ENCODE measurements at places on chromosomes 6 and 20.
A peak's percentile ranks its signal among the peaks of the same experiment; 100 is the strongest.

- no peak for DNase-seq
Observed at GRCh38 chr20:3084283-3084985, at the start of gene AVP. Gene AVP, minus strand, starts transcription at chr20:3084724. Its CDS starts 50 bp downstream, at chr20:3084674.

DNA sequence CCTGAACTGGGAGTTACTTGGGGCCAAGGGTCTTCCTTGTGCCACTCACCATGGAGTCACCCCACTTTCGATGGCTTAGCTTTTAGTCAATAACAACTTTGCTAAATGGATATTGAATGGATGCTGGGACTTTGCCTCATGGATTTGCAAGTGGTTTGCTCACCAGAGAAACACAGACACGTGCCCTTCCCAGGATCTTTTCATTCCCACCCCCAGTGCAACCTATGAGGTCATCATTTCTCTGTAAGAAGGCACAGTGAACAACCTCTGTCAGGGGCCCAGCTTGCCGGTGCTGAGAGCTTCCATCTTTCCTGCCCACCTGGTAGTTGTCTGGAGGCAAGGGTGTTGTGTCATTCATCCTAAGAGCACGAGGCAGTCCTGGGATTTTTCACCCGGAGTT, 256.8 kb upstream of the PMEPA1 start:
- DNase-seq: no peak

DNA sequence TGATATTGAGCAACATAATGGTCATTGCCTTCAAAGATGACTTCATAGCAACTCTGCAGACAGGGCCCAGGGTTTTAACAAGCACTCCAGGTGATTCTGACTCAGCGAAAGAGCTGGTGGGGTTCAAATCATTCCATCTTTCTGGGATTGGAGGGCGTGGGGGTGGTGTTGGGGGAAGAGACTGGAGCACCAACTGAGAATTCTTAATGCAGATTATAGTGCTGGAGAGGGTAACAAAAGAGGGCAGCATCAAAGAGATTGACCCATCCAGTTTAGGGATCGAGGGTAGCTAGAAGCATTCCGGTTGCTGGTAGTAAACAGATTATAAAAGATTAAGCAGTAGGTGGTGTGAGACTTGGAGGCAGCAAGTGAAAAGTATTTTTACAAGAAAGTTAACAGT, 15.9 kb downstream of the PFDN4 start:
- no peak for DNase-seq

GRCh38 chr6:32271429-32271828, 47.6 kb upstream of the NOTCH4 start:
- DNase-seq: no peak

DNA sequence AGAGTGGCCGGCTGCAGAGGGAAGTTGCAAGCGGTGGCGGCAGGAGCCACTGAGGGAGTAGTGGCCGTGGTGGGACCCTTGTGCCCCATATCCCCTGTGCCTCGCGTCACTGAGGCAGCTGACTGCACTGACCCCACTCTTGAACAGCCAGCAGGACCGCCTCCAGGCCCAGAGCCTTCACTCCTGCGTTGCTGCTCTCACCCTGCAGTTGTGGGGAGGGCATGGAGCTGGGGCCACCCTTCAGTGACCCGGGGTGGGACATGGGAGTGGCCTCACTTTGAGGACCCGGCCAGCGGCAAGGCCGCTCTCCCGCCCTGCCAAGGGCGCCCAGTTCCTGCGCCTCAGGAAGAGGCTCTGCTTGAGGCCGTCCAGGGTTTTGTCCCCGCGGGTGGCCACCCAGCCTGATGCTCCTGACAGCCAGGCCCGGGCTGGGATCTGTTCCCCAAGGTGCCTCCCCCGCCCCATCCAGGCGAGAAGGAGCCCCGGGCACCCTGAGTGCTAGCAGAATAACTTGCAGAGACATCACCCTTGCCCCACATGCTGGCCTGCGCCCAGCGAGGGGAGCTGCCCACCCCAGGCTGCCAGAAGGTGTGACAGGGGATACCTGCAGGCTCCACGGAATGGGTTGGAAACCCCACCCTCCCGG, 44.4 kb downstream of the HLA-DRA start:
- no peak for DNase-seq

- DNase-seq: no peak
Observed at GRCh38 chr20:51540580-51540979, 1.9 kb downstream of the NFATC2 start.

DNA sequence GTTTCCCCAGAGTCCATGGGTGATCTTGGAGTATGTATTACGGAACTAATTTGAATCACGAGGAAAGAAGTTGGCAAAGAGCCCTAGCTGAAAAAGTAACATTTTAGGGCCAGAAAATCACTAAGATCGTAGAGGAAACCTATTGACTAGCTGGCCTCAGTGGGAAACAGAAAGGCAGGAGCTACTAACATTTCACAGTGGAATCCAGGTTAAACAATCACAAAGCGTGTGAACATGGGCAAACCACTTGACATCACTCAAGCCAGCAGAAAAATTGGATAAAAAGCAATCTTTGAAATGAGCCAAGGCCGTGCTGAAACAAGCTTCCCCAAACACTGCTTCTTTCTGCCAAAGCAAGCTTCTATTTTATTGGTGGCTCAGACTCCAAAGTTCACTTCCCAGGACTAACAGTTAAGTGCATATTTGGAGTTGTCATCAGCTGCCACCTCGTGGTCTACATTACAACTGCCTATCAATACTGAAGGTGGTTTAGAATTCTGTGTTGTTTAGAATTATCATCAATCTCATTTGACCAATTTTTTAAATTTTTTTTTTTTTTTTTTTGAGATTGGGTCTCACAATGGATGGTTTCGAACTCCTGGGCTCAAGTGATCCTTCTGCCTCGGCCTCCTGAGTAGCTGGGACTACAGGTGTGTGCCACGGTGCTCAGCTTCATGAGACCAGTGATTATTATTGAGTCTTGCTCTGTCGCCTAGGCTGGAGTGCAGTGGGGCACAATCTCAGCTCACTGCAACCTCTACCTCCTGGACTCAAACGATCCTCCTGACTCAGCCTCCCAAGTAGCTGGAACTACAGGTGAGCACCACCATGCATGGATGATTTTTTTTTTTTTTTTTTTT, 10.6 kb downstream of the RPS10 start:
- no peak for DNase-seq

GRCh38 chr20:33209789-33210188, 7.4 kb upstream of the BPIFA3 start:
- DNase-seq: no peak

DNA sequence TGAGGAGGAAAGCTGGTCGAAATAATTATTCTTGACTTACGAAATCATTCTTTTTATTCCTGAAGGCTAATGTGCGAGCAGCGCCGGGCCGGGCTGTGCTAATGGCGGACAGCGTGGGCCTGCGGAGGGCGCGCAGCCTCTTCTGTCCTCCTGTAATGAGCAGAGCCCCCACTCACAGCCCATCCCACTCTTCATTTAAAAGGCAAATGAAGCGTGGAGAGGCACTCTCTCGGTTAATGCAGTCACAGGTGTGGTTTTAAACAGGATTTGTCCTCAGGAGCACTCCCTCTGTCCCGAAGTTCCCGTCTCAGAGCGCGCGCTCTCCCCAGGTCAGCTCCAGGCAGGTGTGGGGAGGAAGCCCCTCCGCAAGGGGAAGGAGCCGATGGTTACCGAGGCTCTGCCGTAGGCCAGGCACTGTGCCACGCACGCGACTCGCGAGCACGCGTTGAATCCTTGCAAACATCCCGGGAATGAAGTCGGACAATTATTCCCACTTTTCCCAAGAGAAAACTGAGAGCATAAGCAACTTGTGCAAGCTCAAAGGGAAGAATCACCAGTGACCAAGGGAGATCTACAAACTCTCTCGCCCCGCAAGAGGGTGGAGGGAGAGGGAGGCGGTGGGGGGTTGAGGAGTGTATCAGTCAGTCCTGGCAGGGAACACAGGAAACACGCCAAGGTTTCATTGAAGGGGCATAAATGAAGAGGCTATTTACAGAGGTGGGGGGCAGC, 35.5 kb upstream of the ZFAND3 start:
- peak; percentile 49 for DNase-seq
